ENCODE measurements at places on chromosomes 12 and 14.

- DNase-seq: peak; percentile 62
These were observed 19.1 kb upstream of the PLA2G1B start for GRCh38 chr12:120346681-120347080.

DNA sequence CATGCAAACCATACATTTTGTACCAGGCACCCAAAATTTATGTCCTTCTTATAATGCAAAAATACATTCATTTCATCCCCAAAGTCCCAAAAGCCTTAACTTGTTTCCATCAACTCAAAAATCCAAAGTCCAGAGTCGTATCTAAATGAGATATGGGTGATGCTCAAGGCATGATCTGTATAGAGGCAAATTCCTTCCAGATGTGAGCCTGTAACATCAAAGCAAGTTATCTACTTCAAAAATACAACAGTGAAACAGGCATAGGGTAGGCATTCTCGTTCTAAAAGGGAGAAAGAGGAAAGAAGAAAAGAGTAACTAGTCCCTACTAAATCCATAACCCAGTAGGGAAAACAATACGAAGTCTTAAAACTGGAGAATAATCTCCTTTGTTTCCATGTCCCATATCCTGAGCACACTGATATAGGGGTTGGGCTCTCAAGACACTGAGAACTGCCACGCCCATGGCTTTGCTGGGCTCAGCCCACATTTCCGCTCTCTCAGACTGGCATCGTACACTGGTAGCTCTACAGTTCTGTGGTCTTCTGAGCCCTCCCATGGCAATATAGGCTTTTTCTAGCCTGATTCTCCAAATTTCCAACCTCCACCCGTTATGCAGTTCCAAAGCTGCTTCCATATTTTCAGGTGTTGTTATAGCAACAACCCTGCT, 232.8 kb downstream of the TMTC2 start:
- no peak for DNase-seq

DNA sequence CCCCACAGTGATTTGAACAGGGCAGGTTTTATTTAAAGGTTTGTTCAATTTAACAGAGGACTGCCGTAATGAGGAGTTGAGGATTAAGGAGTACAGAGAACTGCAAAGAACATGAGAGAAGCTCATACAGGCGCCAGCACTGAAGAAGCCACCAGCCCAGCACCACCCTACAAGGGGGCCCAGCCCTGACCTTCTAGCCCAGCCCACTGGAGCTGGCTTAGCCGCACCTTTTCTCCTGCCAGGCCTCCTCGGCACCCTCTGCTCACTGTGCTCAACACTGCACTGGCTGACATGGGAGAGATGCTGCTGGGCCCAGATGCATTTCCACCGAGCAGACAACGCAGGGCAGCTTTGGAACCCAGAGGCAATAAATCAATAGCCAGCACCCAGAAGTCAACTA, 36.5 kb upstream of the SFSWAP start:
- DNase-seq: no peak

- no peak for DNase-seq
These were observed 349.3 kb downstream of the CACNA1C start for GRCh38 chr12:2402073-2402579.

- DNase-seq: no peak
These were observed 3.8 kb downstream of the EIF5 start for GRCh38 chr14:103337794-103338193.

DNA sequence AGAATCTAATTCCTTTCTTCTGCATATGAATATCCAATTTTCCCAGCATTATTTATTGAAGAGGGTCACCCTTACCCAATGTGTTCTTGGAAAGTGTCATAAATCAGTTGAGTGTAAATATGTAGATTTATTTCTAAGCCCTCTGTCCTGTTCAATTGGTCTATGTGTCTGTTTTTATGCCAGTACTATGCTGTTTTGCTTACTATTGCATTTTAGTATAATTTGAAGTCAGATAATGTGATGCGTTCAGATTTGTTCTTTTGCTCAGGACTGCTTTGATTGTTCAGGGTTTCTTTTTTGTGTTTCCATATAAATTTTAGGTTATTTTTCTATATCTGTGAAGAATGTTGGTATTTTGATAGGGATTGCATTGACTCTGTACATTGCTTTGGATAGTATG, 420.4 kb upstream of the MIS18BP1 start:
- DNase-seq: no peak

- peak; percentile 40 for DNase-seq
These were observed 31.7 kb upstream of the TSPAN9 start for GRCh38 chr12:3045494-3045893.

DNA sequence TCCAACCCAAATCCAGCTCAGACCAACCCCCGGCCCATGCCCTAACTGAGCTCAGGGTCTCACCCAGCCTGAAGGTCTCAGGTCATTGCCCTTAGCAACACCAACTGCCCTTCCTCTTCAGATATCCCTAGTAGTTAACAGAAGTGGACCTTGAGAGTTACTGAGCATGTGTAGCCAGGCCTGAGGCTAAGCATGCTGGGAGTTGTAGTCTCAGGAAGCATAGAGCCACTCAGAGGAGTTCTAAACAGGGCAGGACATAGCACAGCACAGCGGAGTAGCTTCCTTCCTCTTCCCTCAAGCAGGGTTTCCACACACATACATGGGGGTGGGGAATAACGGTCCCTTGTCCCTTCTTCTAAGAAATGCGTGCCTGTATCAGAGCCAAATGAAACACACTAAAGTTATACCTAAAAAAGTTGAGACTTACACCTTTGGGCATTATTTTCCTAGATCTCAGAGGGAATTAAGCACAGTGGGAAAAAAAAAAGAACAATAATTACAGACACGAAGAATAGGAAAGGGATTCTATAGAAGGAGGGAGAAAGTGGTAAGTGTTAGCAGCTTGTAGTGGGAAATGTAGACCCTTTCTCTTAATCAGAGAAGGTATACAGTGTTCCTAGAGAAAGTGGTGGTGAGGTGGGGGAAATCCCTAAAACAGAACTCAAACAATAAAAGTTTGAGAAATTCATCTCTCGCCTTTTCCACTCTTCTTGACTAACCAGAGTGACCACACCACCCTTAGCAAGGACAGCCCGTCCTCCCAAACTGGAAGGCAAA, 4.4 kb downstream of the KMT2D start:
- DNase-seq: peak; percentile 88

- no peak for DNase-seq
These were observed 14.2 kb upstream of the HELB start for GRCh38 chr12:66288121-66288520.

DNA sequence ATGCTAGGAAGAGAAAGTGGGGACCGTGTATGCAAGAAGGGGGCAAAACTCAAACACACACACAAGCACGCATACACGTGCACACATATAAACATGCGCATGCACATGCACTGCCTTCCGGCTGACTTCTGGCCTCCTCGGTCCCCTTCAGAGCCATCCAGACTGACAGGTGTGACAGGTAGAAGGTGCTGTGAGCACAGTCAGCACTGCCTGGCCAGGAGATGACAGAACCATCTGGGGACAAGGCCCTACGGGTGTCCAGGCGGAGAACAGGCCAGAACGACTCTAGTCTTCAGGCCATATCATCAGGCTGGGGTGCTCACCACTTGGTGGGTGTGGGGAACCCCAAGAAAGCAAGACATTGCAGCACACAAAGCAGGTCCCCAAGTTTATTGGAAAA, 7.3 kb downstream of the KRT83 start:
- DNase-seq: no peak

- DNase-seq: no peak
These were observed 20.1 kb upstream of the PLEKHG3 start for GRCh38 chr14:64684091-64684490.

GRCh38 chr14:35138585-35138984, 16.2 kb downstream of the PRORP start:
- no peak for DNase-seq

DNA sequence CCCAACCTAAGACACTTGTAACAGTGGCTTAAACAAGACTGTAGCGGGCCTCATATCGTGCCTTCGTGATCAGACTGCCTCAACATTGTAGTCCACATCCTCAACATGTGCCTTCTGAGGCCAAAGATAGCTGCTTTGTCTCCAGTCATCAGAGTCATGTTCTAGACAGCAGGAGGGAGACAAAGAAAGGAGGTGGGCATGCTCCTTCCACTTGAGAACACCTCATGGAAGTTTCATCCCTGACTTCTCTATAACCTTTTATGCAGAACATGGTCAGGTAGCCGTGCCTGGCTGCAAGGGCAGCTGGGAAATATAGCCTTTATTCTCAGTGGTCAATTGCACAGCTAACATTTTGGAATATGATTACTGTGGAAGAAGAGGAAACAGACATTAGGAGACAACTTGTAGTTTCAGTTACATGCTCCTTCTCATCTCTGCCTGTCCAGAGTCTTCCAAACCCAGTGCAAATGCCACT, 25.3 kb upstream of the DHRS2 start:
- no peak for DNase-seq

DNA sequence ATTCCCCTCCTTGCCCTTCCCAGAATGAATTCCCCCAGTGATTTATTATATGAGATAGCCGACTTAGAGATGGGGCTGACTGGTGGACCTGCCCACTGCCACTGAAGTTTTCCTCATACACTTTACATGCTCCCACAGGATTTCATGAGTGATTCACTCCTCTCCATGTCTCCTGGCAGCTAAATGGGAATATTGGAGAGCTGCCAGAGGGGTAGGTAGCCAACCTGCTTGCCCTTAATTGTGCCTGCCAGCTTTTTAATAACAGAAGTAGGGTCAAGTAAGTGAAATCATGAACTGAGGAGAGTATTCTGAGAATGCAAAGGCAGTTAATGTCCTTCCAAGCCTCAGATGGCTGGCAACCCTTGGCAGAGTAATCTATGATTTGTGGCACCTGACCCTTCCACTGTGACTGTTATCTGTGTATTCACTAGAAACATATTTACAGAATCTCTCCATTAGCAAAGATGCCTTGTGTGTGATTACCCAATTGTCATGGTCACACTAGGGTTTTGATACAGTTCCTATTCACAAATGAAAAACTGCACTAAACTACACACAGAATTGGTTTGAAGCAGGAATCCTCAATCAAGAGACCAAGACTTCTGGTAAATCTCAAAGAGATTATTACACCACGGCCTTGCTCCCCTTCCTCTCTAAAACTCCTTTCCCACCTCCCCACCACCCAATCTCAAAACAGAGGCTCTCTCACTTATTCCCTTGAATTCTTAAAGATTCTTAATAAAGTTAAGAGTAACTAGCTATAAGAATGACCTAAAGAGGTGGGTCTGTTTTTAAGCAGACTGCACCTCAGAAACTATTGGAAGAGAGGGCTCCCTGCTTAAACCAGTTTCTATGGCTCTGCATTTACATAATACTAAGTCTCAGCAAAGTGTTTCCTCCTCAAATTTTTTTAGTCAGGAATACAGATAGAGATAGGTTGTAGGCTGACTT, 17.2 kb downstream of the NKX2-1 start:
- no peak for DNase-seq

DNA sequence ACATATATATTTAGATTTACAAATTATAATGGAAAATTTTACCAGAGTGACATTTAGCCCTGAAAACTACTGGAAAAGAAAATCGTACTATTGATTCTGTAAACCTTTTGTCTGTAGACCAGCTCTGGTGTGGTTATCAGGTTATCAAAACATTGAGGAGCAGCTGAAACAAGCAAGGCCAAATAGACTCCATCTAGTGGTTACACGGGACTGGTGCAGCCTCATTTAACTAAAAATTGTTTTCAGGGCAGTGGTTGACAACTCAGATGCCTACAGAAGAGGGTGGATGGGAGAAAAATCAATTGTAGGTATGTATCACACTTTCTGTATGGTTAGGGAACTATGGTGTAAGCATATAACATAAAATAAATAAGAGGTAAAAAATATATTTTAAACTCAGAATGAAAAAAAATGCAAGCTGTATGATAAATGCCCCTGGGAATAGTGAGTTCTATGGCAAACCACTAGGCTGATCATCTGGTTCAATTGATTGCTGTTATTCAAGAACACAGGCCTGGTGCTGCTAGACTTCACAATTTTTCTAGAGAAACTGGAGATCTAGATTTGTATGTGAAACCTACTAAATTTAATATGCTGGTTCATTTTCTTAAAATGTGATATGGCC, 51.2 kb downstream of the ACSS3 start:
- DNase-seq: peak; percentile 26

- no peak for DNase-seq
These were observed 16.3 kb downstream of the AKAP6 start for GRCh38 chr14:32345311-32345791.

DNA sequence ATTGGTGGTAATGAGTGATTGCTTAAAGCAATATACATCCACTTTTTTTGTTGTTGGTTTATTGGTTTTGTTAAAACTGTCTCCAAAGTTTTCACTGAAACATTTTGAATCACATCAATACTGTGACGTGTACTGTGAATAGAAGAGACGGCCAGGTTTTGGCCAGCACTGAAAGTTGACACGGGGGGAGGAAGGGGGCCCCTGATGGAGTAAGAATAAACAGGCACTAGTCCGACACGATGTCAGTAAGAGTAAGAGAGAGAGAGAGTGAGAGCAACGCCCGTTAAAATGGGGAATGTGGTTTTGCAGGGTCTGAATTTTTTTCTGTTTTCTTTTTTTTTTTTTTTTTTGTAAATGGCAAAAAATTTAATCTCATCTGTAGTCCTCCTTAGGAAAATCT, 14.7 kb downstream of the PEBP1 start:
- DNase-seq: no peak

DNA sequence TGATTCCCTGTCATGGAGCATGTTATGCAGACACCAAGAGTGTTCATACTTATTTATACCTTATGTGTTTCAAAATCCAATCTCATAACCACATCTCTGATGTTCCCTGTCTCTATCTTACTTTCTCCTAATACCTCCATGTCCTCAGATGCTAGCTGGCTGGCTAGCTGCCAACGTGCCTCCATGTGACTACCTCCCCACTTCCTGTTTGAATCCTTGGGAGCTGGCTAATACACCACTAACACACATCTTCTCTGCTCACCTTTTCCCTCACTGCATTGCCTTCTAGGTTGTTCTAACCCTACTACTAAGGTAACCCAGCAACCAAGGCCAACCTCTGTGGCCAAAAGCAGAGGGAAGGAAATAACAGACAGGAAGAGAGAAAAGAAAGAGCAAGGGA, 27.3 kb downstream of the TTC5 start:
- no peak for DNase-seq

- DNase-seq: no peak
These were observed 180.6 kb downstream of the AKAP6 start for GRCh38 chr14:32509632-32510187.

DNA sequence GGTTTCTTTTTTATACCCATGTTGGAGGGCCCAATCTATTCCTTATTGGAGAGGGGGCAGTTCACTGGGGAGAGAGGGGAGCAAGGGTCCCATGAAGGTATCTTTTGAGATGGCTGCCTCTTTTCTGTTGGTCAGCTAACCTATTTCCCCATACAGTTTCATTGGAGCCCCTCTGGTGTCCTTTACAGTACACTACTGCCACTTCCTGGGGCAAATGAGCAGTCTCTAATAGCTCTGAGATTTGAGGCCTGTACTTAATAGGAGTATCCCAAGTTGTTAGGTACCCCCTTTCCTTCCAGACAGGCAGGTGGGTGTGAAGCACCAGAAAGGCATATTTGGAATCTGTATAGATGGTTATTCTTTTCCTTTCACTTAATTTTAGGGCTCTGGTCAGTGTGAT, 41.3 kb upstream of the RNU6-8 start:
- DNase-seq: no peak

DNA sequence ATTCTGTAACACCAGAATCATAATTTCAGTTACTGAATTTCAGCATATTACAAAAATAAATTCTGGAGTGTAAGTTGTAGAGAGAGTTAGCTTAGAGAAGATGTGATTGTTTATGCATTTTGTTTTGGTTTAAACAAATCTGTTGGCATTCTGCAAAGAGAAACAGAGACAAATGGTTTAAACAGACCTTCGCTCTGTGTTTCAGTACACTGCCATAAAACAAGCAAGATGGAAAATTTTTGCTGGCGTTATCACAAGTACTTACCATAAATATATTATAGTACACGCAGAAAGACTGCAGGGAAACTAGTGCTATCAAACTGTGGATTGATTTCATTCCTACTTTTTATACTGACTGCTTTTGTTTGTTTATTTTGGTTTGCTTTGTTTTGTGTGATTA, 850.3 kb upstream of the FOXG1 start:
- no peak for DNase-seq
